ENCODE measurements at places on chromosomes 11 and 22.

DNA sequence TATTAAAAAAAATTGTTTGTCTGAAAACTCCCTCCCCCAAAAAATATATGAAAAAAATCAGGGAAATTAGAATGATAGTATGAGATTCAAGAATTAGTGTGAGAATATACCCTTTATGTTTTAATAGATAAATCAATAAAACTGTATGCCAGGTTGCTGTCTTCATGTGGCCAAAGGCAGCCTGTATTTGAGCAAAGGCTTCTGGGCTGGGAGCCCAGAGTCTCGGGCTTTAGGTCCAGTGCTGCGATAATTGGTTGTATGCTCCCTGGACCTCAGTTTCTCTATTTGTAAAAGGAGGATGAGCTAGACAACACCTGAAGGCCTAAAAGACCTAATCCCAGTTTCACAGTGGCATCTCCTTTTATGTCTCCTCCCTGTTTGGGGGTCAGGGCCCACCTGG lies 29.8 kb downstream of the THOC5 start:
- DNase-seq, result no peak

DNA sequence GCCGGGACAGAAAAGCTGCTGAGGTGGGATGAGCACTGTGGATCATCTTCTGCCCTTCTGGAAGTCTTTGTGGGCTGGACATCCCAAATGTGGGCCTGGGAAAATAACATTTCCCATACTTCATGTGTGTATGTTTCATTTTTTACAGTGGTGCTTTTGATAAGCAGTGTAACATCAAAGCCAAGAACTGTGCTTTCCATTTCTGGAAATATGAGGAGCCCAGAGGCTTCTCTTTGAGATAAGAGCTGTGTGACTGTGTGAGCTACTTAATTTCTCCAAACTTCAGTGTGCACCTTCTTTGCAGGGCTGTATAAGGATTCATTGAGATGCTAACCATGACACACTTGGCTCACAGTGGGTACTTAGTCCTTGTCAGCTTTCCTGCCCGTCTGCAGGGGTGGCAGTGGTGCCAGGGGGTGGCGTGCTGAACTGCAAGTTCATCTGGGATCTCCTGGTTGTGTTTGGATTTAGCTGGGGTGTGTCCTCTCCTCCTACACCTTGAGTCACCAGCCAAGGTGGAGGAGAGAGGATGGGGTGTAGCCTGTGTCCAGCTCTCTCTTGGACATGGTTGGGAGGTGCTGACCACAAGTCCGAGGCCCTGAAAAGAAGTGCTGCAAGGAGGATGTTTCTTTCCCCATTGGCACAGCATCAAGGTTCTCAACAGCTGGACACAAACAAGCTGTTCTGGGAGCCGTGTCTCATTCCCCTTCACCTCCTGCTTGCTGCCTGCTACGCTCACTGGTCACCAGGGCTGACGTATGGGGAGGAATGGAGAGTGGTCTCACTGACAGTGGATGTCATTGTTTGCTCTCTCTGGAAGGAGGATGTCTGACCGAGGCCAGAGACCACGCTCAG lies 139.4 kb downstream of the TEAD1 start:
- DNase-seq, result no peak

DNA sequence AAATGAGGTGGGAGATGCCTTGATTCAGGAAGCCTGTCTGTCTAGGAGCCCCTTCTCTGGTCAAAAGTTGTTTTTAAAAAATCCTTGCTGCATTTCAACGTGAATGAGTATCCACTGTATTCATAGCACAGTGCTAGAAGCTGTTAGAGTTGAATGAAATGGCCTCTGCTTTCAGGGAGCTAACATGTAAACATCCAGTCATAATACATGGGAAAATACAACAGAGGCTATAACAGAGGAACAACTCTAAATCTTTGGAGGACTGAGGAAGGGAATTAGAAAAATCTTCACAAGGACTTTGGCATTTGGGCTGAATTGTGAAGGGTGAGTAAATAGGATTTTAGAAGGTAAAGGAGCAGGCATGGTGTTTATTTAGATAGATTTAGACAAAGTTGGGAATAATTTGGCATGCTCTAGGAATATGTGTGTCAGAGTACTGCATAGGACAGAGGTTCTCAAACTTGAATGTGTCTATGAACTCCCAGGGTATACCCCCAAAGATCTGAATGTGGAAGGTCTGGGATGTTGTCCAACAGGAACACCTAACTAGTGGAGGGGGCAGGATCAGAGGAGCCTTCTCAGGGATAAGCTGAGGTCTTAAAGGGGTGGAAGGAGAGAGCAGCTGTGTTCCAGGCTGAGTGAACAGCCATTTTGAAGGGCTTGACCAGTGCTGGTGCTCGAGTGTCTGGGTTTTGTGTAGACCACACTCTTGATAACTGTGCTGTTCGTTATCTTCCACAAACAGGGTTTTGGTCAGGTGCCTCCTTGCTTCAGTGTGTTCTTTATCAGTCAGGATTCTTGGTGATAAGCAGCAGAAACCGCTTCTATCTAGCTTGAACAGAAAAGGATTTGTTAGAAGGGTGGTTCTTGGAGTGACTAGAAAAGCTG lies 12.7 kb downstream of the SREBF2 start:
- DNase-seq, result no peak

GRCh38 chr22:46856661-46857060 lies 94.2 kb downstream of the TBC1D22A start:
- no peak for DNase-seq

GRCh38 chr11:19091366-19091765 lies 25.6 kb upstream of the ZDHHC13 start:
- DNase-seq, result no peak

DNA sequence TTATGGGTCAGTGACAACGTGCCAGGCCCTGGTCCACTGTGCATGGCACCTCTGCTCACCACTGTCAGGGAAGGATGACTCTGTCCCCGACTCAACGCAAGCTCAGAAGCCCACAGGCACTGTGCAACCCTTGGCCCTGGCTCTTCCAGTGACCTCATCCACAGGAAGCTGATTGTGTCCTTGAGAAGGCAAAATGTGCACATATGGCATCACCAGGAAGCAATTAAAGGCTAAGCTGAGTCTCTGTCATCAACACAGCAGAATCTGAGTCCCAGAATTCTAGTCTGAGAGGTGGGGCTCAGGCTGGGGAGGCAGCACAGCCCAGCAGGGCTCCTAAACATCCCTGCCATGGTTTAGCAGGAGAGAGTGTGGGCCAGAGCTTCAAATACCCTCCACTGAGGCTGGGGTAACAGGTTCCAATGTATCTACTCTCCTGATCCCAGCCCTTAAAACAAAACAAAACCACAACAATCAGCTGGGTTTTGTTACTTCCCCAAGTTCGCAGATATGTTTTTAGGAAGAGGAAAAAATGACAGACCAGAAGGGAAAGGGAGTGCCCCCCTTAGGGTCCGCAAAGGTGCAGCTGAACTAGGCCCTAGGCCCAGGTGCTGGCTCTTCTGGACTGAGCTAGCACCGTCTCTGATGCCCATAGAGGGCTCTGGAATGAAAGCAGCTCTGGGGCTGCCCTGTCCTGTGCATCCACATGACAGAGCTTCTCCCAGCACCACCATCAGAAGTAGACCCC lies 33.5 kb upstream of the GNAZ start:
- DNase-seq, result no peak

DNA sequence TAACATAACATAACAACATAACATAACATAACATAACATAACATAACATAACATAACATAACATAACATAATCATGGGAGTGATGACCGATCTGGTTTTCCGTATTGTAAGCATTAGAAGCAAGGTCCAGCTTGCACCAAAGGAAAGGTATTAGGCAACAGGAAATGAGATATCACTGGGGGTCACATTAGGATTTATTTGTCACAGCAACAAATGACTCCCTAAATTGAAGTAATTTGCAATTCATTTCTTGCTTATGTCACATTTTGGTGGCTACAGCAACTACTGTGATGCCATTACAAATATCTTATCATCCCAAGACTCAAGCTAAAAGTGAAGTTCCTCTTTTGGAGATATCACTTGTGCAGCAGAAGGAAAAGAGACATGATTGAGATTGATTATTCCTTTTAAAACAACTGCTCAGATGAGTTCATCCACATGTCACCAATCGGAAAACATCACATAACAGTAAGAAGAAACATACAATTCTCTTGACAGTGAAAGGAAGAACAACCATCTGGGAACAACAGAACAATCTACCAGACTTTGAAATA lies 1331.1 kb upstream of the RAG2 start:
- no peak for DNase-seq

DNA sequence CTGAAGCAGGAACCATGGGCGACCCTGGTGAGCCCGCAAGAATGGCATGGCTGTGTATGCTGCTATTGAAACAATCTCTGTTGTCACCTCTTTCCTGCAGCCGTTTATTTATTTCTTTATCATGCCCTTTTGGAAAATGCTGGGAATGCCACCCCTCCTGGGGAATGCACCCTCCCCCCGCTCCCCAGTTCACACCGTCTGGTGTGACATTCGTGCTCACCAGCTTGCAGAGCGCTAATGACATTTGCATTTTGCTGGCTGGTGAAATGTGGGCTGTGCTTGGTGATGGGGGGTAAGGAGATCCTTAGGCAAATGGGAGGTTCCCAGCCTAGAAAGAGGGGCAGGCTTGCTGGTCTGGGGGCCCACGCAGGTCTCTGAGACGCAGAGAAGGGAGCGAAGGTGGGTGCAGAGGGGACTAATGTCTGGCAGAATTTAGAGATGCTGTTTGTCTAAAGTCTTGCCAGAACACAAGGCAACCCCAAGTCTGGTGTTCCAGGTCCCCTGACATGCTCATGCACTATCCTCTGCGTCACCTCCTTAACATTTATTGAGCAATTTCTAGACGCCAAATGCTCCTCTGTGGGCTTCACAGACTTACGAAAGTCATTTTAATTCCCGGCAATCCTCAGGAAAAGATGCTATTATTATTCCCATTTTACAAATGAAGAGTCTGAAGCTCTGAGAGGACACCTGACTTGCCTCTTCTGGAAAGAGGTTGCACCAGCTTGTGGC lies 91.7 kb downstream of the TP53I11 start:
- DNase-seq, result no peak

DNA sequence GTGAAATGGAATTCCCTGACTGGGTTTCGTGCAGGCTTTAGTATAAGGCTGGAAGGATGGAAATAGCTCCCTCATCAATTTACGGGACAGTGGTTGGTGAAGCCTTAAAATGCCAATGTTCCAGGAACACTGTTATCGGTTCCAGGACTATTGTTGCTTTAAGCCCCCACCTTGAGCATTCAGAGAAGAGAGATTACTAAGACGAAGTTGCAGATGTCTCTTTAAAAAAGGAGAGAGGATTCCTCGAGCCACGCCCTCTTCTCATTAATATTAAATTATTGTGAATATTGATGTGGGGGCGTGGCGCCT lies 195 bp upstream of the CREB3L1 start:
- no peak for DNase-seq

DNA sequence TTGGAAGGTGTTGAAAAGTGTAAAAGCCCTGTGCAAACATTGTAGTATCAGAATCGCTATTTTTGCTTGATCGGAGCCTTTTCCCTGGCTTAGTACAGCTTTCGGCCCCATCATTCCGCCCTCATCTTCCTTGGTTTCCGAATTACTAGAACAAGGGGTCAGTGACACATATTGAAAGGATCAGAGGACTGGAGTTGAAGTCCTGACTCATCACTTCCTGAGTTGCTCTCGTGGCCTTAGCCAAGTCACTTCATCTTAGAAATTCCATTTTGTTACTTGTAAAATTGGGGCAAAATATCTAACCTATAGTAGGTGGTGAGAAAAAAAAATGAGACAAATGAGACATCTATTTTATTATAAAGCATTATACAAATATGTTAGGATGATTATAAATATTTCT lies 375.0 kb downstream of the NTM start:
- no peak for DNase-seq

DNA sequence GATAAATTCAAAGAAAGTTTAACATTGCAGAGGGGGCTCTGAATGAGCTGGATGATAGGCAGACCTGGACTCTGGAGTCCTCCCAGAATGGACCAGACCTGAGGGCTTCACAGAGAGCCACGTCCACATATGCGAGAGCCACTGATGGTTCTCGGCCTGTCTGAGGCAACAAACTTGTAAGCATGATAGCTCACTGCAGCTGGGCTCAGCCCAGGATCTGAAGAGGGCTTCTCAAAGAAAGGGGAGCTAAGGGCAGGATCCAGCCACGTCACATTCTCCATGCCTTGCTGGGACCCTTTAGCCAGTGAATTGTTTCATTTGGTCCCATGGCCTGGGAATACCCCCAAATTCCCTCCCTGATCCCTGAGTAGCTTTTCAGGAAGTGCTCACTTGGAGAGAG lies 98.9 kb downstream of the ATXN10 start:
- no peak for DNase-seq

GRCh38 chr22:47209040-47209514 lies 446.6 kb downstream of the TBC1D22A start:
- DNase-seq, result no peak

- no peak for DNase-seq
These were observed 848.3 kb downstream of the TBC1D22A start for GRCh38 chr22:47610764-47611163.

DNA sequence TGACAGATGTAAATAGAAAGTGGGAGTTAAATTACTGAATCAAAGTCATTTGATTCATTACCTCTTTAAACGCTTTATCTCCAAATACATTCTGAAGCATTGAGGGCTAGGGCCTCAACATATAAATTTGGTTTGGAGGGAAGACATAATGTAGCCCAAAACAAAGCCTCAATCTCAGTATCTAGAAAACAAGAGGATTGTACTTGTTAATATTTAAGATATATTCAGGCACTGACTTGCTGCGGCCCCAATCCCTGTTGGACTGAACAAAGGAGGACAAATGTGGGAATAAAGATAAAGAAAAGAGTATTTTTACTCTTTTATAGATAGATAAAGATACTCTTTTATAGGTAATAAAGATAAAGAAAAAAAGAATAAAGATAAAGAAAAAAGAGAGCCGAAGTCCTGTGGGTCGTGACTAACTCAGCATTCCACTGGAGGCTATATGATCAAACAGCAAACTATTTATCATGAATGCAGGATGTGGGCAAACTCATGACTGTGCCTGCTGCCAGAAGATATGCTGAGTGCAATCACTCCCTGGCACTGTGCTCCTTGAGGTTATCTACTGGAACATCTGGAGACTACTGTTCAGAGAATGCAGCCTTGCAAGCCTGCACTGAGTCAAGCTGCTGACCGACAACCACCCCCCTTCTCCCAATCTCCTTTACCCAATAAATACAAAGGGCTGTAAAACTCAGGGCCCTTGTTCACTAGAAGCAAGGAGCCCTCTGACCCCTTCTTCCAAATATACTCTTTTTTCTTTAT lies 6.9 kb downstream of the OR10V1 start:
- no peak for DNase-seq

DNA sequence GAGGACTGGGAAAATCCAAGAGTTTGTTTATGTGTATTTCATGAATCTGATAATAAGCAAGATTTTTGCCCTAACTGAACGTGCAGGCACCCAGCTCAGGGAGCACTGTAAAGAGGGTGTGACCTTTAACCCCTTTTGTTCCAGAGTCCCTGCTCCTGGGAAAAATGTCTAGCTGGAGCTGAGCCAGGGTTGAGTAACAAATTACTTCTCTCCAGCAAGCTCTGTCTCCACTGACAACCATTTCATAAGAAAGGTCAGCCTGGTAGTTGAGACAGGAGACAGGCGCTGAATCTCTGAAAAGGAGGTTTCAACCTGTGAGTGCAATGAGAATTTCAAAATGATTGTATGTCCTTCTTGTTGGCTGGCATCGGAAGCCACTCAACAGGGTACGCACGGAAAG lies 156.4 kb upstream of the NARS2 start:
- no peak for DNase-seq
